ENCODE measurements at places on chromosomes 5 and 9.

GRCh38 chr9:14987858-14988257 is 77.6 kb upstream of the FREM1 start:
- no peak for DNase-seq
- peaks cover 7% of the 10 kb centered on the region for H3K27me3 ChIP-seq
- no peak overlapping the region for H3K27ac ChIP-seq

GRCh38 chr9:83431101-83432060 is 106.8 kb downstream of the FRMD3 start:
- no peak overlapping the region for H3K4me3 ChIP-seq
- H3K27ac ChIP-seq = peak overlapping the region; percentile 33
- H3K4me1 ChIP-seq = peaks cover 12% of the 10 kb centered on the region

GRCh38 chr5:176776916-176777315 is 33.4 kb upstream of the UNC5A start:
- no peaks in the 10 kb centered on the region for H3K36me3 ChIP-seq
- no peak overlapping the region for H3K4me3 ChIP-seq
- no peak overlapping the region for H3K27ac ChIP-seq

DNA sequence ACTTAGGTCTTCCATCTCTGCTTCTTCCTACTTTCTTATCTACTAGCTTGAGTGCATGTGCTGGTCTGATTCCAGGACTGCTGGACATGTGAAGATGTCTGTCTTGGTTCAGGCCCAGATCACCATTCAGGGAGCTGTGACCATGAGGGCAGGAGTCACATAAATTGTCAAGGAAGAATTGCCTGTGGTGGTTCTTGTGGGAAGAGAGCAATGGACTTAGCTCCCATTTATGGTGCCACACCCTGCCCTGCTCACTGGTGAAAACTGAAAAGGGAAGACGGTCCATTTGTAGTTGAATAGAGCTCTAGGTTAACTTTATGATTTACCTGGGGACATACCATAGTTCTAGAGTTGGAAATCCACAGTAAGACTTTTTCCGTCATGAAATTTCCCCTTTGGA is 244.3 kb upstream of the ZNF608 start:
- no peak overlapping the region for H3K4me3 ChIP-seq
- no peak overlapping the region for H3K27ac ChIP-seq
- H3K4me1 ChIP-seq = no peaks in the 10 kb centered on the region
- peaks cover 17% of the 10 kb centered on the region for H3K36me3 ChIP-seq

GRCh38 chr5:109454731-109455505 is 45.1 kb upstream of the PJA2 start:
- no peak for DNase-seq
- no peaks in the 10 kb centered on the region for H3K36me3 ChIP-seq
- peaks cover 24% of the 10 kb centered on the region for H3K4me1 ChIP-seq

DNA sequence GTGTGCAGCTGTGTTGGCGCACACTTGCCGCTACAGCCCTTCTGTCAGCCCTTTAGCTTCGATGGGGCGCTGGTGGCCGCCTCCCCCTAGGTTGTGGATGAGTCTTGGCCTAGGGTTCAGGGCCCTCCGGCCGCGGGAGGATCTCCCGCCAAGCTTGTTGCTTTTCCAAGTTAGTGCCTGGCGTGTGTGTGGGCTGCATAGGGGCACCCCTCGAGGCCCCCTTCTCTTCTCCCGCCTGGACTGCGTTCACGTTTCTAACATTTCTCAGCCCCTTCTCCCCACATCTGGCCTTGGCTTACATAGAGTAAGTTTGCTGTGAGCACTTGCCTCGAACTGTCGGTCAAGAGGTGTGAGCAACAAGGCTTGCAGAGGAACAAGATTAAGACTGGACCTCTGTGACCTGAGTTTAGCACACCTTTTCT is 413 bp upstream of the OXCT1 start:
- peaks cover 25% of the 10 kb centered on the region for H3K4me1 ChIP-seq
- H3K36me3 ChIP-seq = peaks cover 10% of the 10 kb centered on the region
- H3K27me3 ChIP-seq = peaks cover 6% of the 10 kb centered on the region

GRCh38 chr9:114953959-114954358 is 23.6 kb upstream of the TNFSF8 start:
- no peak overlapping the region for H3K27ac ChIP-seq
- no peaks in the 10 kb centered on the region for H3K4me1 ChIP-seq
- no peaks in the 10 kb centered on the region for H3K36me3 ChIP-seq
- DNase-seq = no peak
- H3K4me3 ChIP-seq = no peak overlapping the region
- peaks cover 3% of the 10 kb centered on the region for H3K27me3 ChIP-seq

All from nephron progenitor cell (in vitro differentiated cells).